KG1 (cell line): ENCODE measurements at places on chromosomes 7 and 10.
A peak's percentile ranks its signal among the peaks of the same experiment; 100 is the strongest.

DNA sequence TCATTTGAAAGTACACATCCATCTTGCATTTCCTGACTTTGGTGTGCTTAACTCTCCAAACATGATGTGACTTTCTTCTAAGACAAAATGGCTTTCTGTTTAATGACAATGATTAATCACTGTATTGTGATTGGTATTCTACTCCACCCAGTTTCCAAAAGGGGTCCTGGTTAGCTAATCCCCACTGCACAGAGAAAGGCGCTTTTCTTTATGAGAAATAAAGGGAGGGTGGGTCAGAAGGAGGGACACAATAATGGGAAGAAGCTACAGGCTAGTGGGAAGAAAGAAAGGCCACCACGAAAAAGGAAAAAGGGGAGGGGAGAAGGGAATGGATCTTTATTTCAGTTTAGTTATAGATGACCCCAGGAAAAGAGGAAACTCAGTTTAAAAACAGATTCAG lies 69.2 kb downstream of the PRTFDC1 start:
- no peak for DNase-seq

DNA sequence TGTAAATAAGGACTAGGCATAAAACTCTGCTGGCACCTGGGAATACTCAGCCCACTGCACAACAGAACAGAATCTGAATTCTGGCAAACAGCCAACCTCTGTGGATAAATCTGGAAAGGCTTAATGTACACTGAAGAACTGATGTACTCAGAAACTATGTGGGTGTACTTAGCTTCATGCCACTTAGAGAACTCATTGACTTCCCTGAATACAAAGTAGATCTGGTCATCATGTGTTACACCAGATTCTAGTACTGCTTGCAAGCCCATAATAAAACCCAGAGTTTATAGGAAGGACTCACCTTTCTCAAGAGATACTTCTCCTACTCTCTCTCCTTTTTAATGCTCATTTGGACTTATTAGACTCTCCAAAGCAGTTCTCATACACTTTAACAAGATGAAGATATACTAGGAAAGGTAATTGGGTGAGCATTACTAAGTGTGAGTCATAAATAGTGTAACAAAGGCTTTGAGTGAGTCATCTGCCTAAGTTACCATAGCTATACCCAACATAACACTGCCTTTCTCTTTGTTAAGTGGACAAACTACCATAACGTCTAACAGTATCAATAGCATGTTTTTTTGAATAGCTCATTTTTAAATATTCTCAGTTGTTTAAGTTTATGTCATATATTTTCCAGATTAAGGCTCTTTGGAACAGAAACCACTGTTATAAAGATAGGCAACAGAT lies 309.1 kb downstream of the MDFIC start:
- DNase-seq: no peak

DNA sequence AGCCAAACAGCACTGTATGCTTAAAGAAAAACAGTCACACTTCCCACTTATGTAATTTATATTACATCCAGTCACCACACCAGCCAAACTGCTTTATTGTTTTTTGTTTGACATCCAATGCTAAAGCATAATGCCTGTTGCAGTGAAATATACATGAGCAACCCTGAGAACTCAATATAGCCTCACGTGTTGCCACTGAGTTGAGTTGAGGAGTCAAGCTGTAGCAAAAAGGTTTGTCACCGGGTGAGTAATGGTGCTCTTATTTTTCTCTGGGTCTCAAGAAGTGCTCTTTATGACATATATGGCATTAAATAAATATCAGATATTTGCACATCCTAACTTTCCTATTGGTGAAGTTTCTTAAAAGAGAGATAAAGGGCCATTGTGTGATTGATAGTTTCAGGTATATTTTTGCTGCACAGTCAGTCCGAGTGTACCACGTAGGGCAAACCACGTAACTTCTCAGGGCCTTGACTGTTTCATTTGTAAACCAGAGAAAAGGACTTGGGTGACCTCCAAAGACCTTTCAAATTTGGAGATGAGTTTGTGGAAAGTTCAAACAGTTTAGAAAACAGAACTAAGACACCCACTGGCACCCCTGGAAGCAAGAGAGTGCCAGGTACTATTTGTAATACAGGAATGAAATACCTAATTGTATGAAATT lies 168.5 kb downstream of the CFTR start:
- DNase-seq: no peak

DNA sequence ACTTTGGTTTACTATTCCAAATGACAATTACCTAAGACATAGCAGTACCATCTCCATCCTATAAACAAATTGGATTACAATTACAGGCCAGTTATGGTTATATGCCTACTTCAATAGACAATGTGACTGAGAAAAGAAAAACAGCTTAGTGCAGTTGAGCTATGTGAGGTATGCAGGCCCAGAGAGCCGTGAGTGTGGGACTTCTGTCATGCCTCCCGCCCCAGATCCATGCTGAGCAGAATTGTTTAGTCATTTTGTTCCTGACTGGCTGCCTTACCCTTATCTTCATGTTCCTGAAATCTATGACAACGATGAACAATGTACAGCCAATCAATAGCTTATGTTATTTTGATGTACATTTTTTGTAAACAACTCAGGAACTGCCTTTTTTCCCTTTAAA lies 21.7 kb downstream of the LARP4B start:
- DNase-seq: no peak

- DNase-seq: peak; percentile 42
Observed at GRCh38 chr7:101321491-101322401, at the start of gene IFT22. IFT22 (minus strand) TSS chr7:101321812; CDS start chr7:101321709, 103 bp downstream.

GRCh38 chr10:131318814-131319213 lies 7.3 kb upstream of the TCERG1L start:
- DNase-seq: no peak

GRCh38 chr10:84213076-84213475 lies 12.3 kb downstream of the LRIT2 start:
- no peak for DNase-seq

DNA sequence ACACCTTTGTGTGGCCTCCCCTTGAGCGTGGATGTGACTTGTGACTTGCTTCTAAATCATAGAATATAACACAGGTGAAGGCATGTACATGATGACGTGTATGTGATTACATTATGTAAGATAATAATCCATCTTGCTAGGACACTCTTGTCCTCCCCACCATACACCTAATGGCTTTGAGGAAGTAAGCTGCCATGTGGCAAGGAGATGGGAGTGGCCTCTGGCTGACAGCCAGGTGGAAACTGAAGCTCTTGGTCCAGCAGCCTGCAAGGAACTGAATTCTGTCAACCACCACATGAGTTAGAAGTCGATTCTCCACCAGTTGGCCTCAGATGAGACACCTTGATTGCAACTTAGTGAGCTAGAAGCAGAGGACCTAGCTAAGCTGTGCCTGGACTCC lies 67.4 kb upstream of the ELN start:
- no peak for DNase-seq
